Calu3 (cell line): ENCODE measurements at places on chromosomes 1 and 21.

- peak overlapping the region; percentile 24 for H3K27ac ChIP-seq
- no peak overlapping the region for H3K4me3 ChIP-seq
- peaks cover 24% of the 10 kb centered on the region for H3K4me1 ChIP-seq
- no peak for DNase-seq
These were observed 49.0 kb downstream of the NRIP1 start for GRCh38 chr21:15015622-15016471.

GRCh38 chr1:68954841-68955240, 458.0 kb upstream of the DEPDC1 start:
- H3K36me3 ChIP-seq: no peaks in the 10 kb centered on the region
- no peak overlapping the region for H3K27ac ChIP-seq
- H3K4me1 ChIP-seq: no peaks in the 10 kb centered on the region
- DNase-seq: no peak
- H3K4me3 ChIP-seq: no peak overlapping the region
- H3K27me3 ChIP-seq: no peaks in the 10 kb centered on the region

DNA sequence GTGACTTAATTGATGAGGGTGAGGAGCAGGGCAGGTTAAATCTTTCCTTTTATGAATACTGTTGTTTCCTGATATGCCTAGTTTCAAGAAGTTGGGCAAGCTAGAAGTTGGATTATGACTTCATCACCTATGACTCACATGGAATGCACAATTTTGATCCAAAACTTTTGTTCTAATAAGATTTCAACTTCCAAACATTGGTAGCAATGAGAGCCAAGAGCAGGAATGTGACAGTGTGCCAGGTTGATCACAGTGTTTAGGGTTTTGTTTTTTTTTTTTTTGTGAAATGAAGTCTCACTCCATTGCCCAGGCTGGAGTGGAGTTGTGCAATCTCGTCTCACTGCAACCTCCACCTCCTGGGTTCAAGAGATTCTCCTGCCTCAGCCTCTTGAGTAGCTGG, 349.4 kb downstream of the DUSP10 start:
- H3K36me3 ChIP-seq: no peaks in the 10 kb centered on the region
- H3K27ac ChIP-seq: no peak overlapping the region
- DNase-seq: no peak
- H3K27me3 ChIP-seq: no peaks in the 10 kb centered on the region

- no peak for DNase-seq
- H3K4me3 ChIP-seq: no peak overlapping the region
- no peak overlapping the region for H3K27ac ChIP-seq
- H3K36me3 ChIP-seq: no peaks in the 10 kb centered on the region
- H3K27me3 ChIP-seq: no peaks in the 10 kb centered on the region
These were observed 38.9 kb downstream of the HHAT start for GRCh38 chr1:210367566-210367965.

DNA sequence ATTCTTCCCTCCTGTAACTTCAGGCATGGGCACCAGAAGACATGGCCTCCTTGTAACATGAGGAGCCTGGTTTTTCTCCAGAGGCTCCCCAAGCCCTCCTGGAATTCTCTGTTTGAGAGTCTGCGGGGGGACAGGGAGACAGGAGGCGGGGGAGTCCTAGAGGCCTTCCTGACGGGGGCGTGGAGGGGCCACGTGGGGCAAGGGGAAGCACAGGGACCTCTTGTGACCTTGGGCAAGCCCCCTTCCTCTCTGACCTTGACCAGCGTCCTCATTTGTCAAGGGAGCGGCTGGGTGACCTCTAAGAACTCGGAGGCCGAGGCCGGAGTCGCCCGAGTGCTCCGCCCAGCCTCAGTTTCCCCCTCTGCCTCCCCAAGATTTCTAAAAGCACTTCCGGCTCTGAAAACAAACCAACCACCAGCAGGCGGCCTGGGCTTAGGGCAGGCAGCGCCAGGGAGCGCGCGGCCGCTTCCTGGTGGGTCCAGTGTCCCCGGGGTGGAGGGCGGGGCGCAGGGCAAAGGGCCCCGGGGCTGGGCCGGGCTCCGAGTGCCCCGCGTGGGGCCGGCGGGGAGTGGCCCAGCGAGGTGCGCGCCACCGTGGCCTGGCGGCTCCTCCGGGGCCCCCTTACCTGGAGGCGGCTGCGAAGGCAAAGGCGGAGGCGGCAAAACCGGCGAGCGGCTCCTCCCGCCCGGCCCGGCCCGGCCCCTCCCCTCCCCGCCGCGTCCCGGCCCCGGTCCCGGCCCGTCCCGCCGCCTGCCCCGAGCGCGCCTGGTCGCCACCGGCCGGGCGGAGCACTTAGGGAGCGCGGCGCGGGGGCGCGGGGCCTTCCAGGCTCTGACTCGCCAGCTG, at the start of gene TMCO4:
Gene TMCO4 (minus strand): TSS at position 687 of the 846 bp plus-strand sequence. CDS start 19,158 bp downstream, outside the sequence.
- H3K27ac ChIP-seq: peak within 1 kb of the TSS; percentile 85
- H3K4me1 ChIP-seq: peaks cover 16% of the 10 kb centered on the region
- H3K4me3 ChIP-seq: peak within 1 kb of the TSS; percentile 70
- H3K36me3 ChIP-seq: peaks cover 4% of the 10 kb centered on the region

DNA sequence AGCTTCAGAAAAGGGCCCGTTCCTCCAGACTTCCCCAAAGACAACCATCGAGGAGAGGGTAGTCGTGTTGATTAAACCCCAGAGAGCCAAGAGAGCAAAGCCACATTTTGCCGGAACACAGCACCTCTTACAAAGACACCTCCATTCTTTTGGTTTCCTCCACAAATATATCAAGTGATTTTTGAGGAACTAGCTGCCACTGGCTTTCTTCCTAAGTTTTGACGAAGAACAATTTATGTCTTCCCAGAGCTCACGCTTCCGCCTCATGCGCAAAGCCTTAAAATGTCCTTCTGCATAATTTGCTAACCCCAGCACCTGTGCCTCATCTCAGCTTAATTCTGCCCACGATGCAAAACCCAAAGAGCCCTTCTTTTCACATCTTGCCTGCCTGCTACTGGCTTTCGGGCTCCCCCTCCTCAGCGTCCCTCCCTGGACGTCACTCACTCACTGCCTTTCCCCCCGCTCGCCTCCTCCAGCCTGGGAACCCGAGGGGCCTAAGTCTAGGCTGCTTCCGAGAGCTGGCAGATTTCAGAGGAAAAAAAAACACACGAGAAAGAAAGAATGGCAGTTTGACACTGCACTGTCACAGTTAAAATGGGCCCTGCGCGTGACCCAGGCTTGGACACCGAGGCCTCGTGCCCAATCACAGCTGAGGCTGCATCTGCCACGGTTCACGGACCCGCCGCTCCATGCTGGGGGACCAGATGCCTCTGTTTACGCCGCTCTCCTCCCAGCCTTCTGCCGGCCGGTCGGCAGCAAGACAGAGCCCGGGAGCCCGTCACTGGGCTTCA, 77.6 kb upstream of the IFNAR2 start:
- H3K27me3 ChIP-seq: peaks cover 85% of the 10 kb centered on the region
- H3K36me3 ChIP-seq: no peaks in the 10 kb centered on the region
- no peaks in the 10 kb centered on the region for H3K4me1 ChIP-seq
- H3K4me3 ChIP-seq: no peak overlapping the region

DNA sequence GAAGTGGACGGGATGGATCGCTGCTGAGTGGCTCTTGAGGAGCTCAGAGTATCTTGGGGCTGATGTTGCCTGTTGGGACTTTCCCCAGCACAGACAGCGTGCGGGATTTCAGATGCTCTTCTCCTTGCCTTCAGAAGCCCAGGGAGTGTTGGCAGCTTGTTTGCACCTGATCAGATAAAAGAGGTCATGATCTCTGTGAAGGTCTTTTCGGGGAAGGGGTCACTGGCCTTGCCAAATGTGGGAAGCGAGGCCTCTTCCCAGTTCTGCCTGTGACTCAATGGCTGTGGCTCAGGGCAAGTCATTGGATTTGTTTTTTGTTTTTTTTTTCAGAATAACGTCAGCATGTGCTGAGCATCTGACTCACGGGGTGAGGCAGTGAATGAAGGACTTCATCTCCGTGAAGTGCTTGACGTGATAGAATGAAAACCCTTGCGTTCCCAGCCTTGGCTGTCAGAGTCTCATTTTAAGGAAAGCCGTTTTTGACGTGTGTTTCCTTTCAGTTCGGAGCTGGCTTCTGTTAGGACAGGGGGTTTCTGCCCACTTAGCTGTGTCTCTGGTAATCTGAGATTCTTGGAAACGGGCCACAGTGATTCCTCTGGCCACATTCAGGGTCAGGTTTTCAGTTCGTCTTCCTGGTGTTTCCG, 46.7 kb downstream of the GALNT2 start:
- H3K4me3 ChIP-seq: no peak overlapping the region
- H3K27ac ChIP-seq: no peak overlapping the region
- H3K27me3 ChIP-seq: no peaks in the 10 kb centered on the region
- H3K4me1 ChIP-seq: peaks cover 27% of the 10 kb centered on the region

DNA sequence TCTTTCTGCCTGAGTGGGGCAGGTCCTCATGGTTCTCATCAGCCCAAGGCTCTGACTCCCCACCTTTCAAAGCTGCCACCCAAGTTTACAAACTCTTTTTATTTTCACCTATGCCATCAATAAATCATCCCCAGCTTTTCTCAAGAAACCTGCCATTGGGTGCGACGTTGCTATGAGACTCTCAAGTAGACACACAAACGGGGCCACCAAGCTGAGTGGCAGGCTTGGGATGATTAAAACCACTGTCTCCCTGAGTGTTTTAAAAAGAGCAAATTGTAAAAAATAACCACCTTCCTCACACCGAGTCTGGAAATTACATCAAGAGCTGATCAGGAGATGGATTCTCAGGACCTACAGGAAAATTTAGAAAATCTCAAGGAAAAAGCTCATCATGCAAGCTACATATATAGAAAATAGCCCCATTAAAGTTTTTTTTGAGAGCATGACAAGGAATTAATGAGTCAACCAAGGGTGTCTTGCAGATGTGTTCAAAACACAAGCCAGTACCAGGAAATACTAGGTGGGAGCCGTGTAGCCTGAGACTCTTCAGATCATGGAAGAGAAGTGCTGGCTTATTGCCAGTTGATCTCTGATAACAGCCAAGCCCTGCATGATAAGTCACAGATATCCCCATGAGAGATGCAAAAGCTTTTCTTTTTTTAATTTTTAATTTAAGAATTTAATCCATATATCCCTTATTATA, 158.4 kb upstream of the BACE2 start:
- no peaks in the 10 kb centered on the region for H3K27me3 ChIP-seq
- no peak overlapping the region for H3K27ac ChIP-seq
- no peaks in the 10 kb centered on the region for H3K4me1 ChIP-seq
- H3K4me3 ChIP-seq: no peak overlapping the region
- no peak for DNase-seq

- H3K27me3 ChIP-seq: no peaks in the 10 kb centered on the region
- H3K4me3 ChIP-seq: no peak overlapping the region
- no peak for DNase-seq
- no peak overlapping the region for H3K27ac ChIP-seq
These were observed 92.1 kb downstream of the WDR3 start for GRCh38 chr1:118021668-118022067.

GRCh38 chr1:36176106-36176949, 20.4 kb downstream of the MAP7D1 start:
- no peaks in the 10 kb centered on the region for H3K4me1 ChIP-seq
- H3K27me3 ChIP-seq: no peaks in the 10 kb centered on the region
- no peak overlapping the region for H3K27ac ChIP-seq
- peaks cover 42% of the 10 kb centered on the region for H3K36me3 ChIP-seq
- no peak for DNase-seq

DNA sequence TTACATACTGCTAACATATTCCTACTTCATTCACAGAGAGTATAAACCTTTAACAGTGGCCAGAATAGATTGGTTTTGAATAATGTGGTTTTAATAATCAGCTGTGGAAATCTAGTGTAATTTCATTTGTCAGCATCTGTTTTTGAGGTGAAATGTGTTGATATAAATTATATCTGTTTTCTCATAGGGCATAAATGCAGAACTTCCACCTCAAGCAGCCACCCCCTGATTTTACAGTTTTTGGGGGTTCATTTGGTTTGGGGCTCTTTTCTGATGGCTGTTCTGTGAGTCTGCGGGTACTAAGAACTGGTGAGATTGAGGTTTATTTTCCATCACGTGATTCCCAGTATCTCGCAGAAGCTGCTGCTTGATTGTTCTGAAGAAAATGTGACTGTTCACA, 23.2 kb downstream of the EDARADD start:
- peaks cover 8% of the 10 kb centered on the region for H3K27me3 ChIP-seq
- H3K4me1 ChIP-seq: no peaks in the 10 kb centered on the region
- no peaks in the 10 kb centered on the region for H3K36me3 ChIP-seq
- no peak for DNase-seq

- peaks cover 25% of the 10 kb centered on the region for H3K4me1 ChIP-seq
- H3K27ac ChIP-seq: peak overlapping the region; percentile 27
- H3K36me3 ChIP-seq: no peaks in the 10 kb centered on the region
- no peak for DNase-seq
- H3K27me3 ChIP-seq: peaks cover 11% of the 10 kb centered on the region
These were observed 26.5 kb downstream of the CD34 start for GRCh38 chr1:207884266-207885029.

DNA sequence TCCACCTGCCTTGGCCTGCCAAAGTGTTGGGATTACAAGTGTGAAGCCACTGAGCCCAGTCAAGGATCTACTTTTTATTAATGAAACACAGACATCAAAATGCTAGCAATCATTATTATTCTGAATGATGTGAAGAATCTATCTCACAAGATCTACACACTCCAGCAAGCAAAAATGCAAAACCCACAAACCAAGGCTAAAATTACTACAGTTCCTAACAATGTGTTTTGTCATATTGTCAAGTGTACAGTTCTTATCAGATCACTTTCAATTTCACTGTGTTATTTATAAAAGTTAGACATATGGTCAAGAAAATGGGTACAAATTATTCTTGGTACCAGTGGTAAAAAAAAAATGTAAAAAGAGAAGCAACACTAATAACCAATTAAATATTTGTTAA, 61.3 kb upstream of the SDC3 start:
- H3K27me3 ChIP-seq: no peaks in the 10 kb centered on the region
- no peak for DNase-seq
- H3K27ac ChIP-seq: no peak overlapping the region
- H3K4me1 ChIP-seq: peaks cover 58% of the 10 kb centered on the region

DNA sequence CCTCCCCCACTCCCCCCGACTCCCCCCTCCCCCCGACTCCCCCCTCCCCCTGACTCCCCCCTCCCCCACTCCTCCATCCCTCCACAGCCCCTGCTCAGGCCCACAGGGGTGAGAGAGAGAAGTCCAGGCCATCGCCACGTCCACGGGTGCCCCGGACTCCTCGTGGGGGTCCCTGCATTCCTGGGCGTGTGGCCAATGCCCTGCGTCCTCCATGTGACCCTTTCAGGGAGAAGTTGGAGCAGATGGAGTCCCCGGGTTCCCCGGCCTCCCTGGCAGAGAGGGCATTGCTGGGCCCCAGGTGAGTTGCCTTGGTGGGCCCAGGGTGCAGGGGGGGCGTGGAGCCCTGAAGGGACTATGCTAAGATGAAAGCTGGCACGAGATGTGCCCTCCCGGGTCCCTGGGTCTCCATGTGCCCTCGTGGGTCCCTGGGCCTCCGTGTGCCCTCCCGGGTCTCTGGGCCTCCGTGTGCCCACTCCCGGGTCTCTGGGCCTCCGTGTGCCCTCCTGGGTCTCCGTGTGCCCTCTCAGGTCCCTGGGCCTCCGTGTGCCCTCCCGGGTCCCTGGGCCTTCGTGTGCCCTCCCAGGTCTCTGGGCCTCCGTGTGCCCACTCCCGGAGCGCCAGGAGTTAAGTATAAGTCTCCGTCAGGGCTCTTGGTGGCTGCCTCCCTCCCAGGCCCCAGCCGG, 52.0 kb downstream of the SLC19A1 start:
- no peak overlapping the region for H3K27ac ChIP-seq
- H3K27me3 ChIP-seq: no peaks in the 10 kb centered on the region
- no peak overlapping the region for H3K4me3 ChIP-seq
- H3K36me3 ChIP-seq: peaks cover 10% of the 10 kb centered on the region
